ENCODE measurements at places on chromosomes 16 and 17. TPM values are rescaled to one million over a fixed set of nuclear protein-coding genes. Genes with fewer than 3 reads are reported as not detected.

The CHTF8 gene
- total RNA-seq: 105 TPM

The XYLT1 gene
- total RNA-seq: 14.9 TPM

The TBC1D3K gene
- total RNA-seq: not detected

The OR3A2 gene
- total RNA-seq: not detected

- no peak for DNase-seq
These were observed 8.4 kb upstream of the SHCBP1 start for GRCh38 chr16:46629331-46630219.

GRCh38 chr17:34151102-34151501, 104.0 kb upstream of the CCL2 start:
- no peak for DNase-seq

All from thyroid gland (tissue), 4 donors.